ENCODE measurements at places on chromosomes 3 and 15. TPM values are rescaled to one million over a fixed set of nuclear protein-coding genes. Genes with fewer than 3 reads are reported as not detected.

- DNase-seq: no peak
Observed at GRCh38 chr15:44918136-44918535, 38.4 kb upstream of the TERB2 start.

DNA sequence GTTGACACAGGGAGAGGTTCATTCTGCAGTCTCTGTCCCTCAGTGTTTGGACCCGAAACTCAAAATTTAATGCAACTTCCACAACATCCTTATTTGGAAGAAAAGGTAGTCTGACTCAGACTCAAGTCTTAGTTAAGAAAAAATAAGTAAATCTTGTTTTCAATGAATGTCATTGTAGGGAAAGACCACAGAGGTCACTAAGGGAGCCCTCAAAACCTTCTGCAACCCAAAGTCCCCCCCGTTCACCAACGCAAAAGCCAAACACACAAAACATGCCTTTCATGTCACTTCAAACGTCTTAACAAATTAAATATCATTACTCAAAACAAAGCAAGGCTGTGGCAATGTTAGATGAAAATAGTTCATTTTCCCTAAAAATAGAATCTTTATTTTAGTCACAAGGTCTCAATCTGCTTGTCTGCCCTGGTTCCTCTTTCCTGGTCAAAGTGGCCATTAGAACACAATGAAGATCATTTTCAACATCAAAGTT, 20.9 kb upstream of the SSUH2 start:
- DNase-seq: no peak

- no peak for DNase-seq
Observed at GRCh38 chr3:126529585-126530170, 5.7 kb downstream of the CHST13 start.

GRCh38 chr3:134929976-134930375, 134.9 kb downstream of the EPHB1 start:
- no peak for DNase-seq

The CCDC54 gene
- total RNA-seq: not detected

The ERICH6 gene
- total RNA-seq: not detected

The NMB gene
- 12.3 TPM for total RNA-seq

DNA sequence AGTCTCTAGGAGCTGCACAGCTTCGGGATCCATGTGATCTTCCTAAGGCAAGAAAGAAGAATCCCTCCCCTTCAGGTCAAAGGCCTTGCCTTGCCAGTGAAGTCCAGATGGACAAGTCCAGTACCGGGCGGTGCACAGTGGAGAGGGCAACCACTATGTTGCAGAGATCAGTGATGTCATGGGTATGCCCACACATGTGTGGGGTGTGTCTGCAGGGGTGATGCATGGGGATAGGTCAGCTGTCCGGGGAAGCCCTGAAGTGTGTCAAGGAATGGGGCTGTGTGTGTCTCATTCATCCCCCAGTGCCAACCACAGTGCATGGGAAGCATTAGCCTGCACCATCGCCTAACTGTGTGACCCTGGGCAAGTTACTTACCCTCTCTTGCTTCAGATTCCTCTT, 66.5 kb downstream of the TLE3 start:
- no peak for DNase-seq

The SAMD7 gene
- total RNA-seq: not detected

GRCh38 chr3:25556447-25556846, 108.3 kb downstream of the TOP2B start:
- DNase-seq: no peak

DNA sequence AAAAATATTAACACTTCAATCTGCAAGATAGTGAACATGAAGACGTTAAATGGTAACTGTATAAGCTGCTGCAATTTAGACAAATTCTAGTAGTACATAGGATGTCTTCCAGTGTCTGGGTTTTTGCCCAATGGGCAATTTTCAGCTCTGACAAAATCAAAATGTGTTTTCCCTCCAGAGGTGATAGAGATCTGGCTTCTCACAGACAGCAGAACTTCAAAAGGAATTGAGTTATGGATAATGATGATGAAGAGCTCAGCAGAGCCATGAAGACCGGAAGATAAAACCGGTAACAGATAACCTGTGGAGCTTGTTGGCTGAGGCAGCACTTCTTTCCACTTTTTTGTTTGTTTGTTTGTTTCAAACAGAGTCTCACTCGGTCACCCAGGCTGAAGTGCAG, 89.4 kb upstream of the NTRK3 start:
- DNase-seq: no peak

DNA sequence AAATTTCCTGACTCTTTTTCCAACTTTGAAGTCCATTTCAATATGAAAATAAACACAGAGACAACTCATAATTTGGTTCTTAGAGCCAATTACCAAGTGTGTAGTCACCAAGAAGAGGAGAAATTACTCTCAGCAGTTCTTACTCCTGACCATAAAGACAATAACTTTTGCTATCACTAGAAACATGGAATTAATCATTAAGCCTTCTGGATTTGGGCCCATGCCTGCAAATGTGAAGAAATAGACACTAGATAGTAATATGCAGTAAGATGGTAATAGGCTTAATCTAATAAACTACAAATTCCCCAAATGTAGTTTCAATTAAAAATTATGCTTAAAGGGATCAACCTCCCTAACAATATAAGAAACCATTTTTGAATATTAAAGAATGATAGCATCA, 185.1 kb upstream of the AGTR1 start:
- no peak for DNase-seq

The GOLGA6B gene
- total RNA-seq: not detected

DNA sequence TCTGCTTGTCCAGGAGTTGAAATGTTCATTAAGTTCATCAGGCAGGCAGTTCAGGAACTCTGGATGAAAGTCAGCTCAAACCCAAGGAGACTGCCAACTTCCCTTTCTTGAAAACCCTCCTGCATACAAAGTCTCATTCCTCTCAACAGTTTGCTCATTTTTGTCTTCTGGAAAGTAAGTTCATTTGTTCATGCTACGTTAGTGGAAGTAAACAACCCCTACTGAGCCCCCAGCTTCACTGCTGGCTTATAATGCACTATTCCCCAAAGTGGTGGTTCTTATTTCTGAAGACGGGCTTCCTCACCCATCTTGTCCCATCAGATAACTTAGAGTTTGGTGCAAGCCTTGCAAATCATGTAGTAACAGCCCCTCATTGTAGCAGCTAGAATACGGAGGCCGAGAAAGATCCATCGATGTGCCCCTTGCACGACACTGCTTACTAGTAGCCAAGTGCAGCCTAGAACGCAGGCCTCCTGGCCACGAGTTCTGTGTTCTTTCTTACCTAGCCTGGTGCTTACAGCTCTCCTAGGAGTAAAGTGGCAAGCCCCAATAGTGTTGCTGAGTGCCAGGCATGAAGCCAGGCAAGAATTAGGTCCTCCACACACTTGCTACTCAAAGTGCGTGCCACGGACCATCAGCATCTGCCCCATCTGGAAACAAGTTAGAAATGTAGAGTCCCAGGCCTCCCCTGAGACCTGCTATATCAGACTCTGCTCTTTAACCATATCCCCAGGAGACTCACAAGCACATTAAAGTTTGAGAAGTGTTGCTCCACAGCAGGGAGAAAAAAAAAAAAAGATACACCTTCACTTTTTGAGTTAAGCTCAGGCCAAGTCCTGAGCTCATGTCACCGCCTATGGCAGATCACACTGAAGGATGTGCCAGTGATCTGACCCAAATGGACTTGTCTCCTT, 82.5 kb downstream of the RFTN1 start:
- no peak for DNase-seq

GRCh38 chr15:91864664-91865063, 11.2 kb downstream of the SLCO3A1 start:
- DNase-seq: no peak

- no peak for DNase-seq
Observed at GRCh38 chr3:76400141-76400540, 614.8 kb upstream of the ZNF717 start.

GRCh38 chr15:24899795-24900194, 55.0 kb upstream of the SNRPN start:
- no peak for DNase-seq

GRCh38 chr15:80234883-80235282, 17.1 kb downstream of the CTXND1 start:
- DNase-seq: no peak

The GP9 gene
- total RNA-seq: not detected

- DNase-seq: no peak
Observed at GRCh38 chr3:146161663-146162002, 649 bp upstream of the PLOD2 start.

GRCh38 chr15:81113204-81113657, 20.8 kb upstream of the CFAP161 start:
- DNase-seq: no peak

DNA sequence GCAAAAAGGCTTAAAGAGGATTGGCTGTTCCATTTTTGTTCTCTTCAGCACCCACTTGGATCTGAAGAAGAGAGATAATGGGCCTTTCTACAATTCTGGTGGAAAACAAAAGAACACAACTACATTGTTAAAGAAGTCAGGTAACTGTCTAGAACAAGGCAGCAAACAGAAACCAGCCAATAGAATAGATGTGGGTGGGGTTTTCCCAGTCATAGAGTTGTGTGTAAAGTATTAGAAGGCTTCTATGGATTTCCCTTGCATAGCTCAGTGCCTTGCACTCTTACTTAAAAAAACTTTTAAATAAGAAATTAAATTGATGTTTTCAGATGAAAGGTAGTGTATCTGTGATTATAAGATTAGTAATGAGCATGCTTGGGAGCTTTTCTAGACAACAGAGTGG, 462.7 kb upstream of the ATP11B start:
- no peak for DNase-seq

GRCh38 chr3:39277893-39278615, 1.8 kb downstream of the CX3CR1 start:
- DNase-seq: peak; percentile 60

All from vagina (tissue), 2 donors.